Esophagus muscularis mucosa (tissue), 4 donors: ENCODE measurements at places on chromosomes 12 and 14. TPM values are rescaled to one million over a fixed set of nuclear protein-coding genes. Genes with fewer than 3 reads are reported as not detected.
A peak's percentile ranks its signal among the peaks of the same experiment; 100 is the strongest.

DNA sequence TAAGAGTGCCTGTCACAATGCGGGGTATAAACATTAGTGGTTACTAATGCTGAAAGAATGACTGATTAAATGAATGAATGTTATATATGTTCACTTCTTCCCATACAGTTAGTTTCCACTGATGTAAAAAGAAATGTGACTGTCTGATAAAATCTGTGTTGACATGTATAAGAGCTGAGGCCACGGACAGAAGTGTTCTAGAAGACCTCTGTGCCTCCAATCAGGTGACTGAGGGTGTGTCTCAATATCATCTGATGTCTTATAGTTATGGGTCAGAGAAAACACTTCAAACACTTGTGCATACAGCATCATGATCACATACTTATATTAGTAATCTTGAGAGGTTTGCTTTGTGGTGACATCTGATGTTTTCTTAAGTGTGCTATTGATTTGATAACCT, 183.4 kb downstream of the TTC7B start:
- no peak for DNase-seq
- no peaks in the 10 kb centered on the region for H3K27me3 ChIP-seq
- H3K4me1 ChIP-seq: peaks cover 25% of the 10 kb centered on the region
- no peaks in the 10 kb centered on the region for H3K36me3 ChIP-seq
- H3K4me3 ChIP-seq: no peak overlapping the region

GRCh38 chr12:74431801-74432200, 105.8 kb upstream of the ATXN7L3B start:
- H3K27me3 ChIP-seq: no peaks in the 10 kb centered on the region
- H3K36me3 ChIP-seq: no peaks in the 10 kb centered on the region
- no peak for DNase-seq
- H3K27ac ChIP-seq: no peak overlapping the region

GRCh38 chr12:65106948-65107347, 14.2 kb downstream of the WIF1 start:
- no peaks in the 10 kb centered on the region for H3K36me3 ChIP-seq
- DNase-seq: no peak
- H3K27me3 ChIP-seq: no peaks in the 10 kb centered on the region
- no peak overlapping the region for H3K4me3 ChIP-seq
- H3K4me1 ChIP-seq: no peaks in the 10 kb centered on the region

GRCh38 chr12:71142016-71142415, 15.8 kb downstream of the TSPAN8 start:
- no peaks in the 10 kb centered on the region for H3K4me1 ChIP-seq
- H3K27ac ChIP-seq: peak overlapping the region; percentile 37
- H3K27me3 ChIP-seq: no peaks in the 10 kb centered on the region
- no peak overlapping the region for H3K4me3 ChIP-seq

DNA sequence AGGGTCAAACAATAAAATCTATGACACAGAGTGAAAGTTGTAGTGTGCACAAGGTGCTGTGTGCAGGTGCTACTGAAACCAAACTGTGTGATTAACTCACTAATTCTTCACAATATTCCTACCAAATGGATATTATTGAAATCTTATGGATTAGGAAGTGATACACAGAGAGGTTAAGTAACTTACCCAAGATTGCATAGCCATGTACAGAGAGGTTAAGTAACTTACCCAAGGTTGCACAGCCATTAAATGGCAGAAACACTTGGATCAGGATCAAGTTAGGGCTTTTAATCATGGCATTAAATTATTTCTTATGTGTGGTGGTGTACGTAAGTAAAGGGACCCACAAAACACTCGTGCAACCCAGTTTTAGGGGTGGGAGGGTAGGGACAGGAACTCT, 771.4 kb downstream of the AACS start:
- no peak overlapping the region for H3K27ac ChIP-seq
- DNase-seq: no peak
- no peak overlapping the region for H3K4me3 ChIP-seq
- H3K27me3 ChIP-seq: no peaks in the 10 kb centered on the region
- H3K36me3 ChIP-seq: no peaks in the 10 kb centered on the region
- H3K4me1 ChIP-seq: no peaks in the 10 kb centered on the region

GRCh38 chr14:24051176-24051788, 527 bp upstream of the CARMIL3 start:
- peak overlapping the region; percentile 55 for H3K4me3 ChIP-seq
- peaks cover 20% of the 10 kb centered on the region for H3K4me1 ChIP-seq
- H3K36me3 ChIP-seq: no peaks in the 10 kb centered on the region
- no peak for DNase-seq
- H3K27me3 ChIP-seq: no peaks in the 10 kb centered on the region

GRCh38 chr14:85333313-85333712, 196.6 kb upstream of the FLRT2 start:
- H3K27me3 ChIP-seq: no peaks in the 10 kb centered on the region
- H3K36me3 ChIP-seq: no peaks in the 10 kb centered on the region
- no peak for DNase-seq

GRCh38 chr14:30906752-30907658, 32.6 kb downstream of the COCH start:
- H3K4me1 ChIP-seq: no peaks in the 10 kb centered on the region
- no peak overlapping the region for H3K27ac ChIP-seq
- no peak for DNase-seq
- no peaks in the 10 kb centered on the region for H3K27me3 ChIP-seq
- no peak overlapping the region for H3K4me3 ChIP-seq

DNA sequence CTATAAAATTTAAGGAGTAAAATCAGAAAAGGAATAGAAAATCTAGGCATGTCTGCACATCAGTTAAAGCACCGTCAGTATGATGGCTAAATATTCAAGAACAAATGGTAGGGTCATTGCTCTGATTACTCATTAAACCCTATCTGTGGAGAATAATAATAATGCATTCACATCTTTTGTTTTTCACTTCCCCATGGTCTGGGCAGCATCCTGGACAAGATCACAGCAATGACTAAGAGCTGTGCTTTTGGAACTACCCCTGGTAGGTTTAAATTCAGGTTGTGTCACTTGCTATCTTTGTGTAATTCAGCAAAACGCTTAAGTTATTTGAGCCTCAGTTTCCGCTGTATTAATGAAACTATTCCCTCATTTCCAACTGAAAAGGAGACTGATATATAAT, 33.1 kb downstream of the C12orf42 start:
- no peak for DNase-seq
- H3K27ac ChIP-seq: no peak overlapping the region
- no peaks in the 10 kb centered on the region for H3K36me3 ChIP-seq
- H3K27me3 ChIP-seq: no peaks in the 10 kb centered on the region

Gene RPGRIP1
- total RNA-seq: not detected
